ENCODE measurements at places on chromosomes 4 and X.

DNA sequence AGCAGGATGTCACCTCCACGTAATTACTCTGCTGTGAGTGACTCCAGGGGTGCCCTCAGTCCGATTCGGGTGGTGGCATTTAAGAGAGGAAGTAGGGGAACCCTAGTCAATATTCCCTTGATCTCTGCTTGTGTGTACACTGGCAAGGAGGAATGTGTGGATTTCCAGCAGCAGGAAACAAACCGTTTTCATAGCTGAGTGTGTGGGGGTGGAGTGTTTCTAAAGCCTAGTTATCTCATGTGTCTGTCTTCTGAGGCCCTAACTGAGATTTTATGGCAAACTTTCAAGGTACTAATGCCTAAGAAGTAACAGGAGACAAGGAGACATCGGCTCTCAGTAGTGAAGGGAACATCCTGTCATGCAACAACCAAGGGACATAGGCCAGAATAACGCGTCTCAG, 6.6 kb upstream of the CLDN24 start:
- DNase-seq, result no peak

DNA sequence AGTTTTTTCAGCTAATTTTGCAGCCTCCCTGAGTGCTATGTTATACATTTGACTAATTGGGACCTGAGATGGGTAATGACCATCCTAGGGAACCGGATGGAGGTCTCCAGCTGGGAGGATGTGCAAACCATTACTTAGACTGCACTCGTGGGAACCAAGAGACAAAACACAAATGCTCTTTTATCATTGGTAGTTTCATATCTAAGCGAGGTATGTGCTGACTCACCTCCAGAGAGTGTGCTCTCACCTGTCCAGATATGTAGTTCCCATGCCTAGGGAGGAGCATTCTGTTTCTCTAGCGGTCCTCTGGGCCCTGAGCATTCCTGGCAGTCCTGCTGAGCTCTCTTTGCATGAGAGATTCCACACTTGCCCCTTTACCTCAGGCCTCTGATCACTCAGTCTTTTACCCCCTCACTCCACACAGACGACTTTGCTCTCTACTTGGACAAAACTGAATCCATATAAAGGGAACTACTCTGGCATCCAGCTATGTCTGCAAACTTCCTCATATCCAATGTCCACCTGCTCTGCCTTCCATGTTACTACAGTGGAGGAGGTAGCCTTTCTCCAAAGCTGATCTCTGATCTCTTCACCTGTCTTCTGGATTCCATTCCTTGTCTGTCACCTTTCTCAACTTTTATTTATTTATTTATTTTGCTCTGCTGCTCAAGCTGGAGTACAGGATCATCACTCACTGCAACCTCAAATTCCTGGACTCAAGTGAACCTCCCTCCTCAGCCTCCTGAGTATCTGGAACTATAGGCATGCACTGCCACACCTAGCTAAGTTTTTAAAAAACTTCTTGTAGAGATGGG, 88.4 kb downstream of the LRP2BP start:
- DNase-seq, result no peak

- no peak for DNase-seq
These were observed 33.0 kb downstream of the AFF1 start for GRCh38 chr4:86967798-86968197.

DNA sequence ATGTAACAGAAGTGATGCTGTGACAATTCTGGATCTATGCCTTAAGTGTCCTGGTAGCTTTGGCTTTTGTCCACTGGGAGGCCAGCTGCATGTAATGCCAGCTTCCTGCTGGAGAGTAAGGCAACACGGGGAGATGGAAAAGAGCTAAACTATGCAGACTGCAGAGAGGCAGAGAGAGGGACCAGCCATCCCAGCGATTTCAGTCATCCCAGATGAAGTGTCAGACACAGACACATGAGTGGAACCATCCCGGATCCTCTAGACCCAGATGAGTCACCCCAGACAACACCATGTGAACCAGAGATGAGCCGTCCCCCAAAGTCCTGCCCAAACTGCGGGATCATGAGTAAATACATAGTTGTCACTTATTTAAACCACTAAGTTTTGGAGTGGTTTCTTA, 14.6 kb downstream of the SRPX start:
- no peak for DNase-seq

DNA sequence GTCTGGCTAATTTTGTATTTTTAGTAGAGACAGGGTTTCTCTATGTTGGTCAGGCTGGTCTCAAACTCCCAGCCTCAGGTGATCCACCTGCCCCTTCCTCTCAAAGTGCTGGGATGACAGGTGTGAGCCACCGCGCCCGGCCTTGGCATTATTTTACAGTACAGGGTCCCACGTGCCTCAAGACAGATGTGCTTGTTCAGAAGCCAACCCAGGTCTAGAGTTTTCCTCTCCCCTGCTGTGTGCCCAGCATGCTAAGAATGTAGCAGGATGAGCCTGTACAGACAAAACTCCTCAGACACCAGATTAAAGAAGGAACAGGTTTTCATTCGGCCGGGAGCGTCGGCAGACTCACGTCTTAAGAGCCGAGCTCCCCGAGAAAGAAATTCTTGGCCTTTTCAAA, 42.2 kb downstream of the CRLF2 start:
- DNase-seq, result no peak

GRCh38 chrX:139892512-139892911, 40.3 kb downstream of the ATP11C start:
- no peak for DNase-seq

DNA sequence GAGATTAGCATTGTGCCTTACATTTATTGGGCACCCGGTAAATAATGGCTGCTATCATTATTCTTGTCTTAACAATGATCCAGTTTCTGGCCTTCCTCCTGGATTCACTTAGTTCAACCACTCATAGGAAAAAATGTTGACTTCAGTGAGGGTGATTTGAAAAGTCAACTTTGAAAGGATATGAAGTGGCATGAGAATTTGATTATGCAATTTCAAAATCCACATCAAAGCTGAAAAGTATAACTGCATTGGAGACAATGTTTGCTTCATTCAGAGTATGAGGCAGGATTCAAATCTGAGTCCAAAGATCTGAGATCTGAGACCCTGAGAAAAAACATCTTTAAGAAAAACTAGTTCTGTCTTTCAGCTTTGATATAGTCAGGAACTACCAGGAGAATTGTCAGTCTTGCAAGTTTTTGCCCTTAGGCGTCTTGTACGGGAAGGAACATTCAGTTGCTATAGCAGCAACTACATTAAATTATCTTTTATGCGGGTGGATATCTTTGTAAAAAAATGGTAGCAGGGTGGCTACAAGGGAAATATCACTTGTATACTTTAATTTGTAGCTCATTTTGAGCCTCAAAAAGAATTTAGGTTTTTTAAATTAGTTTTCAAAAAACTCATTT, 587.5 kb upstream of the LCORL start:
- DNase-seq, result no peak

GRCh38 chr4:184335520-184335919, 117.8 kb upstream of the ENPP6 start:
- DNase-seq, result no peak

GRCh38 chr4:48710446-48711209, 69.5 kb downstream of the FRYL start:
- DNase-seq, result no peak

DNA sequence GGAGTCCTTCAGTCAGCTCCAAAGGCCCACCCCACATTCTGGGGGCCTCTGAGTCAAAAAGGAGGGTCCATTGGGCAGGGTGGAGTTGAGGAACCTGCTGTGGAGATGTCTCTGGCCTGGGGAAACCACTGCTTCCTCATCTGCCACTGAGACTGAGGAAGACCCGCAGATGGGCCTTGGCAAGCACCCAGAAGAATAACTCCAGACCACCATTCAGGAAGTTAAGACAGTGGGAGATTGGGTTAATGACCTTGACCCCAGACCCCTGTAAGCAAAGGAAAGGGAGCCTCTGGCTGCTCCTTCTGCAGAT, 8.1 kb upstream of the HSD17B10 start:
- no peak for DNase-seq

GRCh38 chrX:25432396-25432795, 416.6 kb upstream of the ARX start:
- DNase-seq, result no peak

DNA sequence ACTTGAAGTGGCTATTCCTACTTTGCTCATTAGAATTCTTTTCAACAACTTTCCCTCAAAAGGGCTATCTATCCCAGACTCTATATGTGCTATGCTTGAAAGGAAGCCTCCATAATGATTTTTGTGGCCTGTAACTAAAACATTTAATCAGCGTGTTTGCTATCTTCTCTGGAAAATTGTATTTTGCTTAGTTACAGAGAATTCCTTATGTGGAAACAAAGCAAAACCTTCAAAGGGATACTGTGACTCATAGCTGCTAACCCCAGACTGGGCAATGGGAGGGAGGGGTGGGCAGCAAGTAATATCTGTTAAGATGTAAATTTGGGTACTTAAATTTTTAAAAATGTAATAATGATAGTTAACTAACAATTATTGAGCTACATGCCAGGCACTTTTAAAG, 3.7 kb downstream of the SLC25A14 start:
- DNase-seq, result no peak

- no peak for DNase-seq
These were observed 117.5 kb downstream of the ATG4A start for GRCh38 chrX:108209006-108209554.

DNA sequence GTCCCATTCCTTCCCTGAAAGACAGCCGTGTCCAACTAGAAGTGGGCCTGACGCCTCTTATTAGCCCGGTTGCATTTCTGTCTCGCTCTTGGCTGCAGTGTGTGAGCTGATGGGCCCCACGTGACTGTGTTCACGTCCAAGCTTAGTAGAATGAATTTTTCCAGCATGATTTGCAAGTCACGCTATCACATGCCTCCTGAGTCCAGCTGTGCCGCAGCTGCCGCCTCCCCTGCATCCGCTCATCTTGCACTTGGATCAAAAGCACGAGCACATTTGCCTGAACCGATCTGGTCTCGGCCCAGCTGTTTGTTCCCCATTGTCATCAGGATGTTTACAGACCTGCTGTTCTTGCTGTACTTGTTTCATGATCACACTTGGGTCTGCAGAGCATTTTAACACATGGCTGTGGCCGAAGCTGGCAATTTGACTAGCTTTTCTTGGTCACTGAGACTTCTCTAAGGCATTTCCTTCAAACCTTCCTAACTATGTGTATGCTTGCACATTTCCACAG, 126.5 kb downstream of the KIT start:
- peak; percentile 84 for DNase-seq

GRCh38 chrX:17710871-17711301, 26.4 kb upstream of the SCML1 start:
- no peak for DNase-seq

DNA sequence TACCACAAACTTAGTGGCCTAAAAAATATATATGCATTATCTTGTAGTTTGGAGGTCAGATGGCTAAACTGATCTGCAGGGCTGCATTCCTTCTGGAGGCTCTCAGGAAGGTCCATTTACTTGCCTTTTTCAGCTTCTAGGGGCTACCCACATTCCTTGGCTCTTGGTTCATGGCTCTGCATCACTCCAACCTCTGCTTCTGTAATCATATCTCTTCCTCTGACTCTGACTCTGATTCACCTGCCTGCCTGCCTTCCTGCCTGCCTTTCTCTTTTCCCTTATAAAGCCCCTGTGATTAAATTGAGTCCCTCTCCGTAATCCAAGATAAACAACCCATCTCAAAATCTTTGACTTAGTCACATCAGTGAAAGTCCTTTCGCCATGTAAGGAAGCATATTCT, 25.0 kb upstream of the FRMPD4 start:
- no peak for DNase-seq

GRCh38 chr4:106707776-106708463, 328.2 kb downstream of the DKK2 start:
- DNase-seq, result peak; percentile 19
